ENCODE measurements at places on chromosomes 4 and X.

- no peak for DNase-seq
Observed at GRCh38 chrX:29315931-29316330, 728.7 kb downstream of the IL1RAPL1 start.

DNA sequence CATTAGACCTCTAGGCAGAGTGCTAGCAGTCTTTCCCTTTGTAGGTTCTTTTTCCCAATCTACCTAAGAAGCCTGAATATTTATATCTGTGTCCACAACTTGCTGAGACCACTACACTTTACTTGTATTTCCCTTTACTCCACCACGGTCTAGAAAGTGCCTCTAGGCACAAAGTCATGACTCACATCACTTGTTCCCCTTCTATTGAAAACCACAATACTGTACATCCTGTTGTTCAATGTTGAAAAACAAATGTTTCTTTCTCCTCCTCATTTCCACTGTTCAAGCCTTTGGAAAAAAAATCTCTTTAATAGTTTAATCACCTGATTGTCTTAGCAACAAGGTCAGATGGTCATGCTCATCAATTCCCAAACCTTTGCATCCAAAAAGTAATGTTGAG, 326.7 kb downstream of the GUCY2F start:
- no peak for DNase-seq

DNA sequence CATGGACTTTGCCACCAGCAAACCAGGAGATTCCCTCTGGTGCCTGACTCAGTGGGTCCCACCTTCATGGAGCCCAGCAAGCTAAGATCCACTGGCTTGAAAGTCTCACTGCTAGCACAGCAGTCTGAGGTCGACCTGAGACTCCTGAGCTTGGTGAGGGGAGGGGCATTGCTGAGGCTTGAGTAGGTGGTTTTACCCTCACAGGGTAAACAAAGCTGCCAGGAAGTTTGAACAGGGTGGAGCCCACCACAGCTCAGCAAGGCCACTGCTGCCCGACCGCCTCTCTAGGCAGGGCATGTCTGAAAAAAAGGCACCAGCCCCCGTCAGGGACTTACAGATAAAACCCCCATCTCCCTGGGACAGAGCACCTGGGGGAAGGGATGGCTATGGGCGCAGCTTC, 28.1 kb downstream of the FAM9A start:
- DNase-seq = no peak

- DNase-seq = peak; percentile 79
Observed at GRCh38 chrX:116232833-116233232, 62.3 kb downstream of the AGTR2 start.

GRCh38 chrX:102841706-102842003, 95.4 kb upstream of the RAB40AL start:
- DNase-seq = no peak

DNA sequence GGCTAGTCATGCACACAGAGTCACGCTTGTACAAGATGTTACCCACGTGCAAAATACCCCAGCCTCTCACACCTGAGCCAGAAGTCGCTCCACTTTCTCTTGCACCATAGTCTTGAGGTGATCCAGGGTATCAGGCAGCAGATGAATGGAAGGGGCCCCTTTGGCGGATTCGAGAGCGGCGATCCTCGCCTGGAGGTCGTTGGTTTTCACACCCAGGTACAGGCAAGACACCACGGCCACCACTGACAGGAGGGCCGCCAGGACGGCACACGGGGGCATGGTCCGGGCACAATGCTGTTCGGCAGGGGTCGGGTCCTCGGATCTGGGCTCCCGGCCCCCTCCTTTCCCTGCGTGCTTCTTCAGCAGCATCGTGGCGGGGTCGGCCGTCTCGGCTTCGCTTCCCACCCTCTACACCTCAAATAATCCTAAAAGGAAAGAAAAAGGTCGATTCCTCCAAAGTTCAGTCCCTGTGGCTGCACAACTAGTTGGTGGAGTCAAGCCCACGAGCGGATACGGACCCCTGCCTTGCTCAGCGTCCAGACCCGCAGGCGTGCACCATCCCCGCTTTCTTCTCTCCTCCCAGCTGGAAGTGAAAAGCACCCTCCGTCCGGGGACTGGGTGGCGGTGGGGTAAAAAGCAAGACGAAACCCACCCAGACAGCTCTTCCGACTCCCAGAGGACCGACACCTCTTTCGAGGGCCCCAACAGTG, 652 bp downstream of the COL25A1 start:
- no peak for DNase-seq

- DNase-seq = peak; percentile 96
Observed at GRCh38 chr4:105280338-105281123, 133.9 kb downstream of the TET2 start.

- DNase-seq = no peak
Observed at GRCh38 chrX:1011691-1012283, 200.7 kb downstream of the CRLF2 start.

DNA sequence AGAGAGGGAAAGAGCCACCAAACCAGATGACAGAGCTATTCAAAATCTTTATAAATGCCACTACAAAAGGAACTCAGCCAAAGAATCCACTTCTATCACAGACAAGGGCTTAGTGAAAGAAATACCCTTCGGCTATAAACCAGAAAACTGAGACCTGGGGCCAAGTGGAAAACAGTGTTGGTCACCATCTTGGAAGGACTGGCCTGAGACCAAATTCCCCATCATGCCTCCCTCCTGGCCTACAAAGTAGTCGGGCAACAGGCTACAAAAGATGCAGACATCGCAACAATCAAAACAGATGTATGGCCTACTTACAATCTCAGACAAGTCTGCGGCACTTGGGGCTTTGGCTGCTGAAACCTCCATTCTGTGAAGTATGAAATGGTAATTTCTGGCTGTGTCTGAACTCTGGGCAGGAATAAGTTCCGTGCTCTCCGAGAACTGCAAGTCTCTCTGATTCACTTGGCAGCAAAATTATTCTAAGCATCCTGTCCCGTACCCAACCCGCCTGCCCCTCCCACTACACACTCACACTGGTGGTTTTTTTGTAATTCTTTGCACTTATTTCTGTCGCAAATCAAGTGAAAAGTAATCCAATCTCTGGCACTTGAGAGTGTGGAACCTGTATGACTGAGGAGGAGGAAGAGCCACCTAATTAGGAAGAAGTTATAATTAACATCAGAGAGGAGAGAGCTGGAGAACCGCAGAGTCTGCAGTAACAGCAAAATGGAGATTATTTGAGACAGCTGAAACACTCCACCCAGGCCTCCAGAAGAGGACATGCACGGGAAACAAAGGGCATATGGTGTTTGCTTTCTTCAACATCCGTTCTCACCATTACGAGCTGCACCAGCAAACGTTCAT, 87.8 kb downstream of the SH3KBP1 start:
- peak; percentile 48 for DNase-seq

DNA sequence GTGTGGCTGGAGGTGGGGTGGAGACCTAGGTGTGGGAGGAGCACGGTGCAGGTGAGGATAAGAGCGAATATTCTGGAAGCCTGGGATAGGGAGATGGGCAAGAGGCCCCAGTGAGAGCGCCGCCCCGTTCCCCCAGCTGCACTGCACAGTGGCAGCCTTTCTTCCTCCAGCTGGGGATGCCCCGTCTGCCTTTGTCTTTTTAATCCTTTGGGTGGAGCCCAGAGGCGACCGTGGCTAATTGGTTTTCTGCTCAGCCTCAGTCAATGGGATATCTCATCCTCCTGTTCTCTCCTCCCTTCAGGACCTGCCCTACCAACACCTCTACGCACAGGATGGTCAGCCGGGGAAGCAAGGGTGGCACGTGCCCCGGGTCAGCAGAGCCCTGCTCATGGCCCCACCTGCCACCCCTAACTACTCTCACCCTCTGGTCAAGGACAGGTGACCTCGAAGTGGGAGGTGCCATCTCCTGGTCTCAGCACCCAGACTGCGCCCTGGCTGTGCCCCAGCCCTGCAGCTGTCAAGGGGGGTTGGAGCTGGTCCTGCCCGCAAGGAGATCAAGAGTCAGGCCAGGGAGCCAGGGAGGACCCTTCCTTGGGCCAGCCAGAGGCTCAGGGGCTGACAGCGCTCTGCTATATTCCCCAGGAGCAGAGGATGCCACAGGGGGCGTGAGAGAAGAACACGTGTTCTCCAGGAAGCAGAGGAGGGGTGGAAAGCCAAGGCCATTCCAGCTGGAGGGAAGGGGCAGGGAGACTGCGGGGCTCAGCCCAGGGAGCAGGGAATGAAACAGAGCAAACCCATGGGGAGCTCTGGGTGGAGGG, 64.0 kb downstream of the ADRA2C start:
- no peak for DNase-seq

Measured in cardiac fibroblast (primary cell).